Naive thymus-derived CD8-positive, alpha-beta T cell (primary cell): ENCODE measurements at places on chromosomes 7 and 10. TPM values are rescaled to one million over a fixed set of nuclear protein-coding genes. Genes with fewer than 3 reads are reported as not detected.

DNA sequence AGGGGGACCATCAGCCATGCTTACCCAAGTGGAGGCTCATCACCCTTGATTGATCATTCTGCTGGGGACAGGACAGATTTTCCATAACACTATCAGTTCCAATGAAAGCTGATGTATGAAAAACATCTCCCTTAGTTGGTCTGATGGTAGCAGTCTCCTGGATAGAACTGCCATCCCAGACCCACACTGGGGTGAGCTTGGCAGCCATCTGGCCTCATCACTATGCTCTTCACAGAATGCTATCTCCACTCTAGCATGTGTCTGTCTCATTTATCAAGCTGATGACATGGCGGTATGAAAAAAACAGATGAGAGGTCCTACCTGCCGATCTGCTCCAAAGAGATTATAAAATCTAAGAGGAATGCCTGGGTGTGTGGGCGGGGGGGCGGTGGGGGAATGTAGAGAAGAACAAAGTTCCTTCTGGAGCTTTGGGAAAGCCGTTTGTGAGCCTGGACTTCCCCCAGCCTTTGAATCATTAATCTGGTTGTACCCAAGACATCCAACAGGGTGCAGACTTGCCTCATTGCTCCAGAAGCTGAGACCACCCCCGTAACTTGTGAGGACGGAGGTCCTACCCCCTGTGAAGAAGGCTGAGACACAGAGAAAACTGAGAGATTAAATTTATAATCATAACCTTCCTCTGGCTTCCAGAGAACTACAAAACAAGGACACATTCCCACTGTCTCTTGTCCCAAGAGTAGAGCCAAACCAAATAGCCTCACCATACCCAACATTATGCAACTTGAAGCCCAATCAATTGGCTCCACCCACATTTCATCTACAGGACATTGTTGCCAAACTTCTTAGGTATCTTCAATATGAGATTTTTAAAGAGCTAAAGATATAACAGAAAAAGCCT, 340.8 kb downstream of the KCNMA1 start:
- no peak overlapping the region for H3K27ac ChIP-seq
- no peak for DNase-seq
- H3K36me3 ChIP-seq: no peaks in the 10 kb centered on the region
- H3K4me3 ChIP-seq: no peak overlapping the region

TMEM139 gene
- polyA plus RNA-seq: not detected

RPEL1 gene
- polyA plus RNA-seq: not detected

- no peak overlapping the region for H3K4me3 ChIP-seq
- peaks cover 20% of the 10 kb centered on the region for H3K27me3 ChIP-seq
- H3K36me3 ChIP-seq: no peaks in the 10 kb centered on the region
- H3K27ac ChIP-seq: no peak overlapping the region
- no peak for DNase-seq
- H3K4me1 ChIP-seq: no peaks in the 10 kb centered on the region
Measured at GRCh38 chr10:29324220-29324841, 35.5 kb downstream of the LYZL1 start.

- no peak overlapping the region for H3K4me3 ChIP-seq
- no peaks in the 10 kb centered on the region for H3K4me1 ChIP-seq
- H3K27ac ChIP-seq: no peak overlapping the region
- H3K27me3 ChIP-seq: peaks cover 37% of the 10 kb centered on the region
- H3K36me3 ChIP-seq: no peaks in the 10 kb centered on the region
Measured at GRCh38 chr7:107652642-107653041, 8.0 kb upstream of the SLC26A4 start.

- DNase-seq: no peak
- no peaks in the 10 kb centered on the region for H3K27me3 ChIP-seq
- no peak overlapping the region for H3K4me3 ChIP-seq
- H3K4me1 ChIP-seq: no peaks in the 10 kb centered on the region
- H3K27ac ChIP-seq: peak overlapping the region; percentile 7
- H3K36me3 ChIP-seq: no peaks in the 10 kb centered on the region
Measured at GRCh38 chr7:139844779-139845442, 15.8 kb downstream of the TBXAS1 start.

FAM20C gene
- polyA plus RNA-seq: not detected

TSPAN12 gene
- polyA plus RNA-seq: not detected

DNA sequence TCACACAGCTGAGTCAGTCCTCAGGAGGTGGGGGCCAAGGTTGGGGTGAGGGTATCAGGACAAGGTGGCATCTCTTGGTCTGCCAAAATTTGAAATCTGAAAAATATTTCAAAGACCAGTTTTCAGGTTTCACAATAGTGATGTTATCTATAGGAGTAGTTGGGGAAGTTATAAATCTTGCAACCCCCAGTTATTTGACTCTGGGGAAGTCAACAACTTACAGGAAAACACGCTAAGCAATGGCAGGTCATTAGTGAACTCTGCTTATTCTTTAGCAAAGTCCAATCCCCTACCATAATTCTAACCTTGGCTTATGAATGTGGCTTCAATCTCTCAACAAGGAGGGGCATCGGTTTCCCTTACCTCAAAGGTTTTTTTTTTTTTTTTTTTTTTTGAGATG, 94.9 kb downstream of the MARCHF5 start:
- H3K27ac ChIP-seq: no peak overlapping the region
- no peak for DNase-seq
- H3K36me3 ChIP-seq: no peaks in the 10 kb centered on the region

NEURL1 gene
- polyA plus RNA-seq: 0.72 TPM

- no peaks in the 10 kb centered on the region for H3K36me3 ChIP-seq
- DNase-seq: no peak
- no peaks in the 10 kb centered on the region for H3K27me3 ChIP-seq
- no peak overlapping the region for H3K4me3 ChIP-seq
Measured at GRCh38 chr10:88608780-88609179, 22.2 kb downstream of the LIPJ start.
